ENCODE measurements at places on chromosomes 5 and 9.

DNA sequence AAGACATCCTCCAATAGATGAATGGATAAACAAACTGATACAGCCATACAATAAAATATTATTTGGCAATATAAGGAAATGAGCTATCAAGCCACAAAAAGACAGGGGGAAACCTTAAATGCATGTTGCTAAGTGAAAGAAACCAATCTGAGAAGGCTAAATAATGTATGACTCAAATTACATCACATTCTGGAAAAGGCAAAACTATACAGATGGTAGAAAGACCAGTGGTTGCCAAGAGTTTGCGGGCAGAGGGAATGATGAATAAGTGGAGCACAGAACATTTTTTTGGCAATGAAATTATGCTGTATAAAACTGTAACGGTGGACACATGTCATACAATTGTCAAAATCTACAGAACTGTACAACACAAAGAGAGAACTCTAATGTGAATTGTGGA is 63.3 kb downstream of the CSF2 start:
- DNase-seq, result no peak

- DNase-seq, result no peak
Measured at GRCh38 chr9:126147186-126147935, 179.3 kb upstream of the MVB12B start.

DNA sequence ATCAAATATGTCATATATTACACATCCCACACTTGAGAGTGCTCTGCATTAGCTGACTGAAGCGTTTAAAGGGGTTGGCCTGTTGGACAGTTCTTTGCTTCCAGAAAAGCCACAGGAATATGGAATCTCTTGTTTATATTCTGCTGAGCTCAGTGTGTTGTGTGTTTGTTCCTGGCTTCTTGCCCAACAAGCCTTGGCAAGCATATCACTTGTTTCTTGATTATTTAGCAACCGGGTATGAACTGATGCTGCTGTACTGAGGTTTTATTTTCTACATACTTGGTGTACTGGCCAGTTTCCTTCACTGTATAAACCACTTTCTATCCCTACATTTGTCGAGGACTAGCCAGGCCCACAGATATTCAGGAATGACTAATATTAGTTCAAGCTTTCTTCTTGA is 378.9 kb downstream of the KCTD16 start:
- peak; percentile 37 for DNase-seq

DNA sequence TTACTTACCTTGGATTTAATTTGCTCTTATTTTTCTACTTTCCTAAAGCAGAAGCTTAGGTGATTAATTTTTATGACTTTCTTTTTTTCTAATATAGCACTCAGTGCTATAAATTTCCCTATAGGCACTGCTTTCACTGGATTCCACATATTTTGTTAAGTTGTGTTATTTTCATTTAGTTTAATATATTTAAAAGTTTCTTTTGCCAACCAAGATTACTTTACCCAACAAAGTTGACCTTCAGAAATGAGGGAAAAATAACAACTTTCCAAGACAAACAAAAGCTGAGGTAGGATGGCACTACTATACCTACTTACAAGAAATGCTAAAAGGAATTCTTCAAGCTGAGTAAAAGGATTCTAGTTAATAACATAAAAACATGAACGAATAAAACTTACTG is 8.8 kb upstream of the IFNB1 start:
- no peak for DNase-seq

DNA sequence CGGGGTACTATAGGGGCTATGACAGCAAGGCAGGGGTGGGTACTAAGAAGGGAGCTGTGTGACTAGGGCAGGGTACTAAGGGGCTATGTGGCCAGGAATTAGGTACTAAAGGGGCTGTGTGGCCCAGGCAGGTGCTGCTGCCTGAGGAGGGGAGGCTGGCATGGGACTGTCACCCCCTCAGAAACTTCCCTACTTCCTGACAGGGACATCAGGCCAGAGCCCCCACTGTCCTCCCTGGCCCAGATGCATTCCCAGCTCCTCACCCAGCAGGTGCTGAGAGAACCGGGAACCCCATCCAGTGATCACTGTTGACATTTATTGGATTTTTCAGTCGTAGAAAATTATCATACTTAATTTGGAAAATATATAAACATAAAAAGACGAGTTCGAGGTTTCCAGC is 26.6 kb downstream of the IRX2 start:
- DNase-seq, result no peak

DNA sequence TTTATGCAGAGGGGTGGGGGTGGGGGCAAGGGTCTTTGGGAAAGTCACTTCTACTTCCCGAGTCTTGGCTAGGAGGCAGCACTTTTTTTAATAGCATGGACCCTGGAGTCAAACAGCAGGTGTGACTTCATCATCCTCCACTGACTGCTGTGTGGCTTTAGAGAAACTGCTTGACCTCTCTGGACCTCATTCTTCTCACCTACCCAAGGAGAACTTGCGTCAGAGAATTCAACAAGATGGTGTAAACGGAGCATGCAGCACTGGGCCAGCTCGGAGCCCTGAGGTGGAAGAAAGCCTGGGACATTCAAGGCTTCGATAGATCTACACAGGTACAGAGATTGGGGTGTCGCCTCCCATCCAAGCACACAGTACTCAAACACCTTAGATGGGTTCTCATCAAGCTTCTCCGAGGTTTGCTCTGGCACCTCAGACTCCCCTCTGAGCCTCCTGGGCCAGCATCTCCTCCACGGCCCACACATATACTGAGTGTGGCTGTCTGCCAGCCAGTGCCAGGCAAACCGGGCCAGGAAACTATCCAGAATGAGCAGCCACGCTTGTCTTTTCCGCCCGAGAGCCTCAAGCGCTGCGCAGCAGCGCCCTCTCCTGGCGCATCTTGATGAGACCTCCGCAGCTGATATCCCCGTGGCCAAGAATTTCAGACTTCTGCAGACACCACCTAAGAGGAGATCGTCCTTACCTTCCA is 4.6 kb upstream of the SLC25A48 start:
- DNase-seq, result no peak

GRCh38 chr5:93578813-93579691 is 2.0 kb downstream of the NR2F1-AS1 start:
- no peak for DNase-seq

- DNase-seq, result no peak
Measured at GRCh38 chr9:7549249-7549648, 250.3 kb downstream of the DMAC1 start.

DNA sequence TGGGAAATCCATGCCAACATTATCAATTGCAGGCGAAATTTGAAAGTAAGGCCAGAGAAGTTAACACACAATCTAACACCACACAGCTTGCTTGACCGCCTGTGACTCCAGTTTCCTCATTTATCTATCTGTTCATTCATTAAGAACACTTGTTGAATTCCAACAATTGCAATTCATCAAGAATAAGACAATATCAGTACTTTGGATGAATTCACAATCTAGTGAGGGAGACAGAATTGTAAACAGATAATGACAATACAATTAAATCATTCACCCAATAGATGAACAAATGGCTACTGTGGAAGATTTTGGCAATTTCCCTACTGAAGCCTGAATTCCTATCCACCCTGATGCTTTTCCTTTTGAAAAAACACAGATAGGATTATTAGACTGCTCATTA is 181.6 kb downstream of the TRIM36 start:
- no peak for DNase-seq

- no peak for DNase-seq
Measured at GRCh38 chr5:22431840-22432239, 421.3 kb downstream of the CDH12 start.

GRCh38 chr9:90851444-90851843 is 49.8 kb downstream of the SYK start:
- DNase-seq, result no peak

- no peak for DNase-seq
Measured at GRCh38 chr5:93611976-93612854, 29.2 kb downstream of the NR2F1 start.

GRCh38 chr5:118921866-118922265 is 66.5 kb downstream of the DTWD2 start:
- no peak for DNase-seq

DNA sequence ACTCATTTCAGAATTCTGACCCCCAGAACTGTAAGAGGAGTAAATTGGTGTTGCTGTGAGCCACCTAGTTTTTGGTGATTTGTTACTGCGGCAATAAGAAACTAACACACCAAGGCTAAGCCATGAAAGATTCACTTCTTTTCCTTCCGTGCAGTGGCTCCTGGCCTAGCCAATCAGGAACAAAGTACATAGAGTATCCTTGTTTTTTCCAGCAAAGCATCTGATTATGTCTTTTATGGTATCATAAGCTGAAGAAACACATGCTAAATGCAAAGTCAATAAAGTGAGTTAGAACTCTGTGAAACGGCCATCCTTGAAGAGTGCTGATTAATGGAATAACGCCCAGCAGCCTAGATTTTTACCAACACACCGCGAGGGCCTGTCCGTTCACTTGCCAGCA is 11.4 kb downstream of the RNF130 start:
- no peak for DNase-seq

DNA sequence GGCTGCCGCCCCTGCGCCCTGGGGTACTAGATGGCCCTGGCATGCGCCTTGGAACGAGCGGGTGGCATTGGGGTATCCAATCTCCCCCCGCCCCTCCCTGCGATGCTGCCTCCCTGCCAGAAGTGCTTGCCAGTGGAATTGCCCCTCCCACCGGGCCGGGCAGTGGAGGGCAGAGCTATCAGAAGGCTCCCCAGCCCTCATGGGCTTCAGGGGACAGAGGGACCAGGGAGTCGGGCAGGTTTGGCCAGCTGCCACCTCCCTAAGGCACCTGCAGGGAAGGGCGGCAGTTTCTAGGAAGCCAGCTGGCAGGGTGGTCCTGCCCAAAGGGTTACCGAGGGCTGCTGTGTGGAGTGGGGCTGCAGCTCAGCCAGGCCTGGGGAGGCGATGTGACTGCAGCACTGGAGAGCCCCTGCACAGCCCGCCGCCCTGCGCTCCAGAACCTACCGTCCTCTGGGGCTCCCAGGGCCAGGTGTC is 52.8 kb upstream of the EGFL7 start:
- no peak for DNase-seq

DNA sequence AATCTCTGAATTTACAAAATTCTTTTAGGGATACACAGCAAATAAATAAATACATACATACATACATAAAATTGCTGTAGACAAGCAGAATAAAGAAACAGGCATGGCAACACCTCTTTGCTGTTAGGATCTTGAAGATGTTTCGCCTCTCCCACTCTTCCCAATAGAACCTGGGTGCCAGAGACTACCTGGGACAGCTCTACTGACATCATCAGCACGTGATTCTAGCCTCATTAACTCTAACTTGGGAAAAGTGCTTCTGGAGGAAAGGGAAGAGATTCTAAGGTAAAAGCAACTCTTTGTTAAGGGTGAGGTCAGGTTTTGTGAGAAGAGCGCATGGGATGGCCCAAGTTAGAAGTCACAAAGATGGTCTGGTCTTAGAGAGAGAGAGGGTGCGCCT is 339.1 kb downstream of the RFX3 start:
- DNase-seq, result no peak

- no peak for DNase-seq
Measured at GRCh38 chr5:135365281-135365680, 33.8 kb downstream of the MACROH2A1 start.

DNA sequence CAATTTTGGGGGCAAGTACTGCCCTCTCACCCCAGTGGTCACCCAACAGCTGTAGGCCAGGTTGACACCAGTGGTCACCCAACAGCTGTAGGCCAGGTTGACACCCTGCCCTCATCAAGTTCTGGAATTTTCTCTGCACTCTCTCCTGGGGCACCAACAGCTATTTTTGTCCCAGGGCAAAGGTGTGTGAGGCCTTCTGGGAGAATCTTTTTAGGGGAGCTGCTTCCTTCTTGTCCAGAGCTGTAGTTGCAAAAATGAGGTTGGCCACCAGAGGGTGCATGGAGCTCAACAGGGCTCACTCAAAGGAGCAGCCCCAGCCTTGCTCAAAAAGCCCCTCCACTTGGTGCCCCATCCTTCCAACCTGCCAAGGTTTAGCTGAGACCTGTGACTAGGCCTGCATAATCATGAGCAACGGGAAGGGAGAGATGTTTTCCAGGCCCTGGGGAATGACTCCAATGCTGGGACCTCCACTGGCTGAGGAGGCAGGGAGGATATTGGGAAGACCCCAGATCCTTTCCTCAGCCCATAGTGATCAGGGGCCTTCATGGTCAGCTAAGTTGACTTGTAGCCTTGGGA is 10.6 kb upstream of the P4HA2 start:
- no peak for DNase-seq
